ENCODE measurements at places on chromosomes 1 and 21.

DNA sequence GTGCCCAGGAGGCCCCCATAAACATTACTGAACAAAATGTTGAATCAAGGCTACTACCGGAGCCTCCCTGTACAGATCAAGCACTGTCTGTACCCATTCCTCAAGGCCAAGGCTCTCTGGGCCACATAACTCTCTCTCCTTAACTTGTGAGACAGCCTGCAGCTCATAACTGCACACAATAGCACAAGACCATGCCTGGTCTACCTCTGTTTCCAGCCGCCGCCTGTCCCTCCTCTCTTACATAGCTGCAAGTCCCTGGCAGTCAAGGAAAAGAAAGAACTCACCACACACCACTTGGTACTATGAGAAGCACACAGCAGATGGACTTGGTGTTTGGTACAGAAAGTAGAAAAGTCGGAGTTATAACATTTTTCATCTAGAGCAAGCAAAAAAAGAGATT is 91.1 kb downstream of the SSBP3 start:
- peaks cover 53% of the 10 kb centered on the region for H3K4me1 ChIP-seq
- H3K27me3 ChIP-seq: no peaks in the 10 kb centered on the region
- no peak overlapping the region for H3K27ac ChIP-seq
- peaks cover 17% of the 10 kb centered on the region for H3K36me3 ChIP-seq
- no peak overlapping the region for H3K4me3 ChIP-seq
- no peak for DNase-seq

GRCh38 chr1:15755646-15756040 is 3.0 kb upstream of the FBLIM1 start:
- H3K27ac ChIP-seq: no peak overlapping the region
- peaks cover 12% of the 10 kb centered on the region for H3K4me1 ChIP-seq
- no peak overlapping the region for H3K4me3 ChIP-seq
- H3K36me3 ChIP-seq: no peaks in the 10 kb centered on the region
- no peak for DNase-seq

DNA sequence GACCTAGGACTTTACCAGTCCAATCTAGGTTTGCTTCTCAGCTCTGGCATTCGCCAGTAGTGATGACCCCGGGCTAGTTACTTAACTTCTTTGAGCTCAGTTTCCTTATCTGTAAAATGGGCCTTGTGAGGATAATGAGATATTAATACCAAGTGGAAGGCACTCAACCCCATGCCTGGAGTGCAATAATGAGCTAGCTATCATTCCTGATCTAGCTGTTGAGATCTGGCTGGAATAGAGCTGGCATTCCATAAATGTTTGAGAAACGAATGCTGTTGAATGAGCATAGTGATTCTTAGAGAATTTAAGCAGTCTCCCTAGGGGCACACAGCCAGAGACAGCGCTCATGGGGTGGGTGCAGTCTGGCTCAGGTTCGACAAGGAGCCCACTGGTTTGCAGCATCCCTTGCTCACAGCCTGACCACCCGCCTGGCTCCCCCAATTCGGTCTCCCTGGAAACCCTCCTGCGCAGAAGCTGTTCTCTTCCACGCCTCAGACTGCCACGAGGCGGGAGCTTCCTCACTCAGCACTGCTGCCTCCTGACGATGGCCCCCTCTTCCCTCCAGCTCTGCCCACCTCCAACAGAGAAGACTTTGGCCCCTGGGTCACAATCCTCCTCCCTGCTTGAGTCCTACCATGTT is 32.5 kb downstream of the DHCR24 start:
- H3K36me3 ChIP-seq: peaks cover 43% of the 10 kb centered on the region
- no peak overlapping the region for H3K27ac ChIP-seq
- no peaks in the 10 kb centered on the region for H3K4me1 ChIP-seq
- no peak for DNase-seq

DNA sequence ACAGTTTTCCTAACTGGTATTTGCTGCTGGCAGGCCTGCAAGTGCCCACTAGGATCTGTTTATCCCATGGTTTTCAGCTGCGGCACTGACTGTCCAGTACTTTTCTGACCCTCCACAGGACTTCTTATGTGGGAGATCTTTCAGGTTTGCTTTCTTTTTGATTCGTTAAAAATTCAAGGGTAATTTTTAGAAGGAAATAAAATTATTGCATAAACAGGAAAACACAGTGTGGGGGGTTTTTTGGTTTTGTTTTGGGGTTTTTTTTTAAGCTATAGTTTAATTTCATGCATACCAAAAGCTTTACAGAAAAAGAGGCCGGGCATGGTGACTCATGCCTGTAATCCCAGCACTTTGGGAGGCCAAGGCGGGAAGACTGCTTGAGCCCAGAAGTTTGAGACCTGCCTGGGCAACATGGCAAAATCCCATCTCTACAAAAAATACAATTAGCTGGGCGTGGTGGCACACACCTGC is 3.6 kb downstream of the NIBAN1 start:
- H3K27me3 ChIP-seq: peaks cover 2% of the 10 kb centered on the region
- H3K4me1 ChIP-seq: peaks cover 69% of the 10 kb centered on the region
- H3K4me3 ChIP-seq: peak overlapping the region; percentile 25

DNA sequence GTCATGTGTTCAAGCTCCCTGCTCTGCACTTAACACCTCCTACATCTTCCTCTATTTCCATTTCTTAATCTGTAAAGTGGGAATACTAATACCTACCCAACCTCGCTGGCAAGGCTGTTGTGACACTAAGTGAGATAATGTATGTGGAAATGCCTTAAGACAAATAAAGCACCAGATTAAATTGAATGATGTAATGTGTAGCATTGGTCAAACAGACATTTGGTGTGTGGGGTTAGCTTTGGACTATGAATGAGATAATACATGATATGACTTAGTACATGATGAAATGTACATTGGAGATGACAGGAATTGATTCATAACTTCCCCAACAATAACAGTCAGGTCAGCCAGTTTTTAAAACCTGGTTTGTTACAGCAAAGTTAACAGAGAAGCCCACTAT is 5.2 kb downstream of the AMPD1 start:
- no peak for DNase-seq
- H3K27me3 ChIP-seq: peaks cover 33% of the 10 kb centered on the region
- H3K4me1 ChIP-seq: no peaks in the 10 kb centered on the region
- H3K27ac ChIP-seq: no peak overlapping the region
- no peaks in the 10 kb centered on the region for H3K36me3 ChIP-seq

- peak overlapping the region; percentile 100 for H3K27ac ChIP-seq
- H3K27me3 ChIP-seq: no peaks in the 10 kb centered on the region
These were observed 3.7 kb upstream of the SDE2 start for GRCh38 chr1:226002667-226003501.

DNA sequence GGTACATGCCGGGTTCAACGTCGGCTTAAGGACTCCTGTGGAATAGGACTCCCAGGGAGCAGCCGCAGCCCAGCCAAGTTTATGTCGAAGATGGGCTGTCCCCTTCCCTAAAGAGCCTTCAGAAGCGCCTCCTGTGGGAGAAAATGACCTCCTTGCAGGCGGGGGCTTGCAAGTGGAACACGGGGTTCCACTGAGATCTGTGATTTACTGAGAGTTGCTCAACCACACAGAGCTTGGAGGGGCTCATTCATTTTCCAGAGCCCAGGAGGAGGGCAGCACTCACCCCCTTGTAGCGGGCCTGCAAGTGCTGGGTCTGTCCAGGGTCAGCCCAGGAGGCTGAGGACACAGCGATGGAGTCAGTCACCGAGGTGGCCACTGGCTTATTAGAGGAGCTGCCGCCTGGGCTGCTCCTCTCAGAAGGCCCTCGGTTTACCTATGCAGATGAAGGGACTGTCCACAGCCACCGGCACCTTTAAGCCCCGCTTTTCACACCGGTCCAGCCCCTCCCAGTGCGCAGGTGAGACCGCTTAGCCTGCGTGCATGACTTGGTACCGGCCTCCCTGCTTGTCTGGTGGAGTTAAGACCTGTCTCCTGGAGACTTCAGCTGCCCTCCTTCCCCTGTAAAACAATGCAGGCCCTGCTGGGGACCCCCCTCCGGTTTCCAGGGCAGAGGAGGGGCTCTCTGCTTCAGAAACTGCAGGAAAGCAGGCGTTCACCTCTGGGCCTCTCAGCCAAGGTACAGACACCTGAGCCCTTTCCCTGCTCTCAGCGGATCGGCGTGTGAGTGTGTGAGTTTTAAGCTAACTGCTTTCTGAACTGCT is 57.5 kb downstream of the ATP5PO start:
- H3K4me1 ChIP-seq: no peaks in the 10 kb centered on the region
- H3K4me3 ChIP-seq: no peak overlapping the region
- H3K36me3 ChIP-seq: no peaks in the 10 kb centered on the region

GRCh38 chr1:220872296-220872695 is 6.9 kb upstream of the HLX start:
- no peaks in the 10 kb centered on the region for H3K36me3 ChIP-seq
- H3K4me3 ChIP-seq: no peak overlapping the region
- DNase-seq: no peak
- no peak overlapping the region for H3K27ac ChIP-seq

DNA sequence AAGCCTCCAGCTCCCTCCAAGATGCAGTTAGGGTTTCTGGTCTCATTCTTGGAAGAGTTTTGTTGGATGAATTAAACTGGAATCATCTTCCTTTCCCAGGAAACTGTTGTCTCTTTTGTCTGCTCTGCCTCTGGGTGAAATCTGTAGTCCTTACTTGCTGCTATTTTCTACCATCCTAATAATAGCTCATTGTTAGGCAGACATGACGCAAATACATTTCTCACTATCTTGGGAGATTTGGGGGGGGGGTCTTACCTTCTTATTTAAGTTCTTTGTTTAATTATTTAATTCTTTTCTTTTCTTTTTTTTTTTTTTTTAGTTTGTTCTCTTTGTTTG is 85.4 kb upstream of the DUSP10 start:
- H3K4me3 ChIP-seq: no peak overlapping the region
- peak overlapping the region; percentile 72 for H3K27ac ChIP-seq
- H3K36me3 ChIP-seq: peaks cover 10% of the 10 kb centered on the region

GRCh38 chr1:17053086-17053684 is 647 bp downstream of the SDHB start:
- peaks cover 3% of the 10 kb centered on the region for H3K27me3 ChIP-seq
- H3K27ac ChIP-seq: peak overlapping the region; percentile 95
- H3K4me1 ChIP-seq: peaks cover 26% of the 10 kb centered on the region
- H3K4me3 ChIP-seq: peak overlapping the region; percentile 98

- peaks cover 4% of the 10 kb centered on the region for H3K27me3 ChIP-seq
- H3K4me1 ChIP-seq: peaks cover 41% of the 10 kb centered on the region
- H3K4me3 ChIP-seq: no peak overlapping the region
These were observed 1.7 kb downstream of the MPZ start for GRCh38 chr1:161307892-161308638.

- H3K4me1 ChIP-seq: peaks cover 63% of the 10 kb centered on the region
- H3K36me3 ChIP-seq: peaks cover 54% of the 10 kb centered on the region
- peak overlapping the region; percentile 80 for H3K4me3 ChIP-seq
- H3K27me3 ChIP-seq: no peaks in the 10 kb centered on the region
- H3K27ac ChIP-seq: peak overlapping the region; percentile 76
- no peak for DNase-seq
These were observed 2.3 kb downstream of the PLK3 start for GRCh38 chr1:44802306-44803061.

- H3K36me3 ChIP-seq: no peaks in the 10 kb centered on the region
- H3K4me1 ChIP-seq: no peaks in the 10 kb centered on the region
- H3K4me3 ChIP-seq: no peak overlapping the region
These were observed 19.0 kb upstream of the IRF2BP2 start for GRCh38 chr1:234629026-234629425.
